ENCODE measurements at places on chromosomes 13 and 19.

DNA sequence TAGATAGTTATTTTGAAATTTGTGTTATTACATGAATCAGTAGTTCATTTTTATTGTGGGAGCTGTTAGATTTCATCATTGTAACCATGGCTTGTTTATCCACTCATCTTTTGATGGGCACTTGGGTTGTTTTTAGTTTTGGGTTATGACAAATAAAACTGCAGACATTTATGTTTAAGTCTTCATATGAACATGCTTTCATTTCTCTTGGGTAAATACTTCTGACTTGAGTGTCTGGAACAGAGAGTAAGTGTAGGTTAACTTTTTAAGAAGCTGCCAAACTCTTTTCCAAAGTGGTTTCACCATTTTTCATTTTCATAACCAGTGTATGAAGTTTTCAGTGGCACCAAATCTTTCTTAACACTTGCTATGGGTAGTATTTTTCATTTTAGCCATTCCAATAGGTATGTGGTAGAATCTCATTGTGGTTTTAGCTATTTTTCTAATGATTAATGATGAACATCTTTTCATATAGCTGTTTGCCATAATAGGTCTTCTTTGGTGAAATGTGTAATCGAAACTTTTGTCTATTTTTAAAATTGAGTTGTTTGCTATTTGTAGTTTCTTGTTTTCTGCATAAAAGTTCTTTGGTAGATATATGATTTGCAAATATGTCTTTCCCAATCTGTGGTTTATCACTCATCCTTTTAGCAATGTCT, 17.9 kb downstream of the SLAIN1 start:
- DNase-seq: no peak

- DNase-seq: no peak
Observed at GRCh38 chr19:640161-640558, 481 bp downstream of the FGF22 start.

- DNase-seq: no peak
Observed at GRCh38 chr19:51815043-51815442, 20.1 kb downstream of the FPR3 start.

GRCh38 chr13:27978301-27978968, 9.3 kb upstream of the CDX2 start:
- no peak for DNase-seq

GRCh38 chr13:98144027-98144741, 1.3 kb downstream of the FARP1 start:
- no peak for DNase-seq

- no peak for DNase-seq
Observed at GRCh38 chr13:99922631-99923404, 48.7 kb downstream of the ZIC5 start.

DNA sequence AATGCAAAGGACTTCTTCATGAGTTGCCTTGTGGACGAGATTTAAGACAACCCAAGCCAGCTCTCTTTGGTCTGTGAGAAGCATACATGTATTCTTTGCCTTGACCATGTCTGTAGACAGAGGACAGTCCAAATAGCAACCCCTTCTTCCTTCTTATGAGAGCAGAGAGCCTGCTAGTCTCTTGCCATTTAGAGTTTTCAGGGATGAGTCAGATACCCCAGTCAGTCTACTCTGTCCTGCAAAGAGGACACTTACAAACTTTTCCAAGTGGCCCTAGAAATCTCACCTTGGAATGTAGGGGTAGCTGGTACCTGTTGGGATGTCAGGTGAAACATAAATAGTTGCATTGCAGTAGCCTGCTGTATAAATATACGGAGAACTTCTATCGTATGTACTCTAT, 36.7 kb downstream of the DNAJC3 start:
- no peak for DNase-seq

GRCh38 chr19:37914908-37915307, 7.9 kb downstream of the SIPA1L3 start:
- no peak for DNase-seq

DNA sequence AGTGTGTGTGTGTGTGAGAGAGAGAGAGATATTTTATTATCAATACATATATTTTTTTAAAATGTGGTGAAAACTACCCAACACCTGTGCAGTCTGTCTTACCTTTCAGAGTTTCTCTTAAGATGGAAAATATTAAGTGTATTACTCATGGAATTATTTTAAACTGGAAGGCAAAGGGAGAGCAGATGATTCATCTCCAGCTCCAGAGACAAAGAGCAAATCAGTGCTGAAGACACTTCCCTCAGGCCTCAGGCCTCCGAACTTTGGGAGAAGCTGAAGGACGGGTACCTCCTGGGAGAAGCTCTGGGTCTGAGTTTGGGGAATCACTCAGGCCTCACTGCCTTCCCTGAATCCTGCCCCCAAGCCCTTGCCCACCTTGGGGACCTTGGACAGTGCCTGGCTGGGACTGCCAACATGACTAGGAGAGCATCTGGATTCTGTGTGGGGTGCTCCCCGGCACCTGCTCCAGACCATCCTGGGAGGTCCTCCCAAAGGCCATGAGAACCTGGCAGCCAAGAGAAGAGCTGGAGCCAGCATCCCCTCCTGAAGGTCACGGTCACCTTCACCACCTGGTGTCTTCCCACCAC, 170.4 kb upstream of the UBL3 start:
- DNase-seq: no peak

- DNase-seq: no peak
Observed at GRCh38 chr13:51033421-51034185, 77.5 kb downstream of the C13orf42 start.

Data from cortex of kidney (tissue), 1 donor.